COR-L47 (cell line): ENCODE measurements at places on chromosomes 11 and 22.
A peak's percentile ranks its signal among the peaks of the same experiment; 100 is the strongest.

- DNase-seq: no peak
These were observed 775.0 kb upstream of the LRRC4C start for GRCh38 chr11:42234451-42234951.

- DNase-seq: no peak
These were observed 228.1 kb upstream of the FAT3 start for GRCh38 chr11:91996526-91996925.

GRCh38 chr11:106399624-106400023 is 322.2 kb downstream of the AASDHPPT start:
- DNase-seq: no peak

GRCh38 chr11:97143463-97143862 is 753.6 kb downstream of the JRKL start:
- no peak for DNase-seq

DNA sequence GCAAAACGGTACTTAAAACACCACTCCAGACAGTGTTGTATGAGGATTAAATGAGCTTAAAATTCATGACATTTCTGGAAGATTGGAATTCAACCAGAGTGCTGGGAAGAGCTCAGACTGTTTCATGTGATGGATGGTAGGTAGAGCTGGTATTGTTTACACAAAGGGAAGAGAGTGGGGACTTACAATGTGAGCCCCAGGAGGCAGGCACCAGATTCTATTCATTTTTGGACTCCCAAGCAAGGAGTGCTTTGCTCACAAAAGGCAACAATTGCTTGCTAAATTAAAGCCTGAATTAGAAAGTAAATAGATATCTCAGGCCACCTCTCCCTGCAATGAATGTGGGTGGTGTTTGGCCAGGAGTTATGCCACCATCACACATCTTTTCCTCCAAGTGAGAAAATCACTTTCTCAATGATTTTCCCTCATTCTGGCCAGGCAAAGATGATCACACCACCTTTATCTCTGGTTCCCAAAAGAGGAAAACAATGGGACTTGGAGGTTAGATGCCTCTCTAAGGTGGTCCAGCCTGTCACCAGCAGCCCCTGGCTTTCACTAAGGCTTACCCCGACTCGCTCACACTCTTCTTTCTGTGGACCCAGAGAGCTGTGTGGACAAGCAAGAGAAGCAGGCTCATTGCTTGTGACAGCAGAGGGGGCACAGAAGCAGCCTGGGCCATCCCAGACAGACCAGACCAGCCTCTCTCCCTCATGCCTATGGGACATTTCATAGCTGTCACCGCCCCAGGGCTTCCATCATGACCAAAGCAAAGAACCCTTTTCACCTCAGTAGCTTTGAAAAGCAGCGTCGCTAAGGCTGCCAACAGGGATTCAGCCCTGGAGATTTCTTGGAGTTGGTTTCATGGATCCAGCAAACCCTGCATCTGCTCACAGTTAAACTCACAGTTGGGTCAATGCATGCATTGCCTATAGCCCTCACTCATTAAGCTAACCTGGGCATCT is 63.5 kb upstream of the DRD2 start:
- peak; percentile 81 for DNase-seq

DNA sequence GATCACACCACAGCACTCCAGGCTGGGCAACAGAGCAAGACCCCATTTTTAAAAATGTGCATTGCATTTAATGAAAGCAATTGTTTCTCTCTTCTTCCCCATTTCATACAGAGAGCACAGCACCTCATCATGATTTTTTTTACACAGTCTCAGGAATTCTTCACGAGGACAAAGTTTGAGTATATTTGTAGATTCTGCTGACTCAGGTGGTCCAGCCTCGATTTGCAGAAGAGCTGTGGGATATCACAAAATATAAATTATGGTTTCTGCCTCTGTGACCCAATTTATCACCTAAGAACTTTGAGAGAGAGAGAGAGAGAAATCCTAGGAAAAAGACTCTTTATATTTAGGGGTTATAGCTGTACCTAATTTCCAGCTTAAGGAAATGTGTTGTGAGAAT is 19.8 kb downstream of the CASP5 start:
- DNase-seq: no peak

DNA sequence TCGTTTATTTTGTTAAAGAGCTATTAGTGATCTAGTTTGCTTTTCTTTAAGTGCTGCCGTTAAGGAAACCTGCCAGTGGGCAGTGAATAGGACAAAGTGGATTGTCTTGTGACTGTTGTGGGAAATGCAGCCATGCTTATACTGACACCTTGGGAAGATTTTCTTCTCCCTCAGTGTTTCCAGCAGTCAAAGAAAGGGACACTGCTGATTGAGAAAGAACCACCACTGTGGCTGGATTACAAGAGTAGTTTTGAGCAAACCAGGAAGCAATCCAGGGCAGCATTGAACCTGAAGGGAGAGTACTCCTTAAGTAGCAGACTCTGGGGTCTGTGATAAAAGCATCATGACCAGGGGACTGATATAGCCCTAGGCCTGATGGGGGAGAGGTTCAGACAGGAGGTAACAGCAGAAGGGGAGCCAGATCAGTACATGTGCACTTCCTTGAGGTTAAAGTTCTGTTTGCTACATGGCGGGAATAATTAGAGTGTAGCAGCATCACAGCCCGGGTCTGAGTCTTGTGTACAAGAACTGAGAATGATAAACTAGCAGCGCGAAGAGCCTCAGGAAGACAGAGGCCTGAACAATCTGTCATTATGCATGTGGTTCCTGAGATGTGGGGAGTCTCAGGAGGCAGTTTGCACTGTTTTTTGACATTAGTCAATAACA is 167.8 kb downstream of the C11orf91 start:
- no peak for DNase-seq

GRCh38 chr11:74538680-74539079 is 45.2 kb upstream of the LIPT2 start:
- DNase-seq: no peak

DNA sequence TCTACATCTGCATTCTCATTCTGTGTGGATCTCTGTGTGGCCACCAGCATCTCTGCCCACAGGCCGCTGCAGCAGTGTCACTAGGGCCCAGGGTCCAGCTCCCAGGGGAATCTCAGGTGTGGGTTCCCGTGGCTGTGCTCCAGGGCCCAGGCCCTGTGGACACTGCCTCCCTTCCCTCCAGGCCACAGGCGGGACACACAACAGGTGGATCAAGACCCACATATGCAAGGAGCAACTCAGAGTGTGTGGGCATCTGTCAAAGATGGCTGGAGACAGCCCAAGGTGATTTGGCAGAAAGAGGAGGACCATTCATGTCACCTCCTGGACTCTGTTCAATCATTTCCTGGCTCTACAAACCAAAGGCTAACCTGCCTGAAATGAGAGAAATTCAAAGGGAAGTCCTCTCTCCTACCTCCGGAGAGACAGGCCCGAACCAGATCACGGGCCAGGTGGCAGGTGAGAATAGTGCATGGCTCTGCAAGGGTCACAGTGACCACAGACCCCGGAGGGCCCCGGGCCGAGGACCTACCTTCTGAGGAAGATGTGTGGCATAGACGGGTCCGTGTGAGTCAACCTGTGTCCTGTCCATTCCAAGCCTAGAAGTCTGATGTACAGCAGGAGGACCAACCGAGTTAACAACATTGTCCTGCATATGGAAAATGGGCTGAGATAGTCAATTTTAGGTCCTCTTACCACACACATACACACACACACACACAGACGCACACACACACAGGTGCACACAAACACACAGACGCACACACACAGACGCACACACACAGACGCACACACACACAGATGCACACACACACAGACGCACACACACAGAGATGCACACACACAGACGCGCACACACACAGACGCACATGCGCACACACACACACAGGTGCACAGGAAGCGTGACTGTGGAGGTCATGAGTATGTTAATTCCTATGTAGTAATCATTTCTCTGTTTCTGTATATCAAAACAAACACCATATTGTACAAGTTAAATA is 1068.5 kb downstream of the BRD1 start:
- DNase-seq: no peak

- DNase-seq: peak; percentile 92
These were observed 52.9 kb upstream of the FDX1 start for GRCh38 chr11:110376711-110377324.

GRCh38 chr11:71240865-71241691 is 11.3 kb downstream of the SHANK2 start:
- no peak for DNase-seq

DNA sequence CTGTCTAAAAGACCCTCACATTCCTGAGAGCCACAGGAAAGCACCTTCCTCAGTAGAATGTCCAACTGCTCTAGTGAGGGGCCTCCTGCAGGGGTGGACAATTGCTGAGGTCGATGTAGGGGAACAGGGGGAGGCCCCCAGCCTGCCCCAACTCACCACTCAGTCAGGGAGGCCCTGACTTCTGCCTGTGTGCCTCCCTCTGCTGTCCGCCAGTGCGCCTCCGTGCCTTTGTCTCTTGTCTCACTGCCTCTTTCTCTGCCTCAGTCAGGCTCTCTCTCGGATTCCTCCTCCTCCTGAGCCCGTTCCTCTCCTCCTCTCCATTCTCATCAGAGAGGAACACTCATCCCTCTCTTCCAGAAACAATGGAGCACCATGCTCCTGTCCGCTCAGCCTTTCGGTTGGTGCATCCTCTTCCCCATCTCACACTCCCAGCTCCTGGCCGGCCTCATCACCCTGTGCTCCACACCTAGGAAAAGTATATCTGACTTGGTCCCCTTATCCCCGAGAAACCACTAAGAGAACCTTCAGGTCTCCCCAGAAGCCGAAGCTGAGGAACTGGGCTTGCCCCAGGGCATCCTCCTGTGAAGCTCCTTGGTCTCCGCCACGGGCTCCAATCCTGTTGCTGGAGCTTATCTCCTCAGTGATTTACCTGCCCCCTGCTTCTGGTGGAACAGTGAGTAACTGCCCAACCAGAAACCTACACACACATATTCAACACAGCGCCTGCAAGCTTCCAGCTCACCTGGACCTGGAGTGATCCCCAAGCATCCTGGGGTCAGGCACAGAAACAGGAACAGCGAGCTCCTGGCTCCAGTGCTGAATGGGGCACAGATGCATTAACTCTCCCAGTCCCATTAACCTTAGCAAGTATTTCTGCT is 2.3 kb downstream of the B3GAT1 start:
- DNase-seq: no peak

- DNase-seq: no peak
These were observed 24.3 kb upstream of the GAB2 start for GRCh38 chr11:78441956-78442355.

- no peak for DNase-seq
These were observed 33.2 kb downstream of the RELT start for GRCh38 chr11:73409431-73409830.

DNA sequence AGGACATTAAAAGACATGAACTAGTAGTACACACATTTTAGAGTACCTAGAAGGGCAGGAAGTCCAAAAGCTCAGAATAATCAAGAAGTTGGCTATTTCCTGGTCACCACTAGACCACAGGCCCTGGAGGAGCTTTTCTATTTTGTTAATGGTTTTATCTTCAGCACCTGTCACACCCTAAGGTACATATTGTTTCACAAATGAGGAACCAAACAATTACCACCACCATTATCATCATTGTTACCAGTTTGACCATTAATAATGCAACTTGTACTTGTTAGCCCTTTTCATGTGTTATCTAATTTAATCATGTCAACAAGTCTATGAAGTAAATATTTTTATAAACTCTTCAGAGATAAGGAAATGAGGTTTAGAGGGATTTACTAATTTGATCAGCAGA is 4.9 kb downstream of the MRPL48 start:
- DNase-seq: no peak

- DNase-seq: no peak
These were observed 1020.5 kb downstream of the BRD1 start for GRCh38 chr22:48807155-48807554.

- no peak for DNase-seq
These were observed 10.5 kb downstream of the PLAAT4 start for GRCh38 chr11:63547061-63547460.
